ENCODE measurements at places on chromosomes 3 and 15. TPM values are rescaled to one million over a fixed set of nuclear protein-coding genes. Genes with fewer than 3 reads are reported as not detected.

The SUCNR1 gene
- total RNA-seq: 0.31 TPM

The CLDN18 gene
- total RNA-seq: not detected

The LRRIQ4 gene
- total RNA-seq: 0.63 TPM

The ZKSCAN7 gene
- 47.3 TPM for total RNA-seq

The TMEM202 gene
- not detected for total RNA-seq

The ATP8B4 gene
- total RNA-seq: 5.0 TPM

The LRRC31 gene
- total RNA-seq: not detected

The IGSF10 gene
- total RNA-seq: 1.9 TPM

The C3orf49 gene
- total RNA-seq: not detected

The PRR23B gene
- not detected for total RNA-seq

The KBTBD12 gene
- 3.8 TPM for total RNA-seq

The DLEC1 gene
- total RNA-seq: 1.6 TPM

The PAK6 gene
- total RNA-seq: 16.0 TPM
